Panc1 (cell line): ENCODE measurements at places on chromosomes 16 and 17. TPM values are rescaled to one million over a fixed set of nuclear protein-coding genes. Genes with fewer than 3 reads are reported as not detected.

DNA sequence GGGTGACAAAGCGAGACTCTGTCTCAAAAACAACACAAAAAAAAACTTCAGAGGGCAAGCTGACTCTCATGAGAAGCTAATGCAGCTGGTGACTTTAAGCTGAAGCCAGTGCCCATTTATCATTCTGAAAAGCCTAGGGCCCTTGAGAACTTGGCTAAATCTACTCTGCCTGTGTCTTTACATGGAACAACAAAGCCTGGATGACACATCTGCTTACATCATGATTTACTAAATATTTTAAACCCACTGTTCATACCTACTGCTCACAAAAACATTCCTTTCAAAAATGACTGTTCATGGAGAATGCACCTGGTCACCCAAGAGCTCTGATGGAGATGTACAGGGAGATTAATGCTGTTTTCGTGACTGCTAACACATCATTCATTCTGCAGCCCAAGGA, 6.1 kb upstream of the ALOX12 start:
- H3K4me3 ChIP-seq, result no peak overlapping the region
- no peak for DNase-seq
- H3K36me3 ChIP-seq, result no peaks in the 10 kb centered on the region

GRCh38 chr17:4594931-4595684, 10.8 kb downstream of the SMTNL2 start:
- DNase-seq, result no peak
- H3K27ac ChIP-seq, result no peak overlapping the region
- H3K4me1 ChIP-seq, result no peaks in the 10 kb centered on the region
- H3K36me3 ChIP-seq, result no peaks in the 10 kb centered on the region
- H3K4me3 ChIP-seq, result no peak overlapping the region

- no peak for DNase-seq
- H3K36me3 ChIP-seq, result no peaks in the 10 kb centered on the region
- no peaks in the 10 kb centered on the region for H3K4me1 ChIP-seq
Observed at GRCh38 chr16:84055801-84056634, 13.4 kb upstream of the SLC38A8 start.

DNA sequence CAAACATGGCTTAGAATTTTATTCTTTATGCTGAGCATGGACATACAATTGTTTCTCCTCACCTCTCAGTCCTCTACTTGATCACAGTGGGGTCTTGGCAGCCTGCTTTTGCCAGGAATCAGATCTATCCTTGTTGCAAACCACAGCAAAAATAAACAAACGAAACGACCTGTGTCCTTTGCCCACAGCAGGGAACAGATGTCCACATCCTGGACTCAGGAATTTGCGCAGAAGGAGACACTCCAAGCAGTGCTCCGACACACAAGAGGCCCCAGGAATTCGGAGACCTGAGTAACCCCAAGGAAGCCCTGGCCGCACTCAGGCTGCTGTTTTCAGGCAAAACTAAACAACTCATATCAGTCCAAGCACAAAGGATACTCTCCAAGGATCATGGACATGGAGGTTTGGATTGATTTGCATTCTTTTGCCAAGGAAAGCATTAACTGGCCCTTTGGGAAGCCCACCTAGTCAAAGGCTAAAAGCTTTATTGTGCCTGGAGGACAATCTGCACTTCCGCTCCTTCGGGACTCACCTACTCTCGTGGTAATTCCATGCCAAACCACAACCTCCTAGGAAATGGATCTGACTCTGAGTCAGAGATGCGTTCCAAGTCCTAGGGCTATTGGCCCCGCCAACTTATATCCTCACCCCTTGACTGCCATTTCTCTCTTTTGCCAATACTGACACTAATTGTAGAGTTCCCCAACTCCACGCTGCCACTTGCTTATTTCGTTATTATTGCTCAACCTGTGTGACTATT, 271.1 kb upstream of the CDH11 start:
- H3K4me1 ChIP-seq, result no peaks in the 10 kb centered on the region
- H3K27ac ChIP-seq, result no peak overlapping the region
- no peak for DNase-seq
- H3K4me3 ChIP-seq, result no peak overlapping the region

DNA sequence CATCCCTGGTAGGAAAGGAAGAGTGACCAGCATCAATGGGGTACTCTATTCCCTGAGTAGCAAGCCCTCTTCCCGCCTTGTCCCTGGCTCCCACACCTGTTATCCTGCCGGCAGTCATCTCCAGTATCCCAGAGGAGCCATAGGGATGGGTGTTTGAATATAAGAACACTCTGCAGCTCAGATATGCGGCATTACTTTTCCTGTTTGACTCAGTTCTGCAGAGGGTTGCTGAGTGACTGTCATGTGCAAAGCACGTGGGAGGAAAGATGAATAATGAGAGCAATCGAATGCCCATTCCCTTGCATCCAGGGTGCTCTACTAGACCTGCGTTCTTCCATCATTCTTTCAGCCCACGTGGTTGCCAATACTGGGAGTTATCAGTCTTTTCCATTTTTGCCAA, 115.1 kb downstream of the PRKCB start:
- no peaks in the 10 kb centered on the region for H3K36me3 ChIP-seq
- no peak for DNase-seq
- no peak overlapping the region for H3K27ac ChIP-seq
- no peak overlapping the region for H3K4me3 ChIP-seq
- no peaks in the 10 kb centered on the region for H3K27me3 ChIP-seq

DNA sequence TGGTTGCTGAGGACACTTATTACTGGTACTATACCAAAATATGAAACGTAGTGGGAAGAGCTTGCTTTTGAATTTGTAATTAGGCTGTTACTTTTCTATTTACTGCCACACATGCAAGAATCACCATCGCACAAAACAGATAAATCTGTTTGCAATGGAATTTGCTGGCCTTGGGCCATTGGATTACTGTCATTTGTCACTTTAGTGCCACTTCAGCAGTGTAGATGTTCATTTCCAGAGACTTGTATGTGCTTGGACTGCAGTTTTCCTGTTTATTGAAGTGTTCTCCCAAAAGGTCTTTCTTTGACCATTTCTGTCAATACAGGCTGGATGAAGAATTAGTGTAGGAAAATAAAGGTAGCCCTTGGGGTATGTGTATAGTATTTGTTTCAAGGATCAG, 4.5 kb downstream of the USP10 start:
- H3K36me3 ChIP-seq, result peaks cover 11% of the 10 kb centered on the region
- H3K27ac ChIP-seq, result no peak overlapping the region
- no peak overlapping the region for H3K4me3 ChIP-seq
- DNase-seq, result no peak
- peaks cover 29% of the 10 kb centered on the region for H3K4me1 ChIP-seq
- no peaks in the 10 kb centered on the region for H3K27me3 ChIP-seq

DNA sequence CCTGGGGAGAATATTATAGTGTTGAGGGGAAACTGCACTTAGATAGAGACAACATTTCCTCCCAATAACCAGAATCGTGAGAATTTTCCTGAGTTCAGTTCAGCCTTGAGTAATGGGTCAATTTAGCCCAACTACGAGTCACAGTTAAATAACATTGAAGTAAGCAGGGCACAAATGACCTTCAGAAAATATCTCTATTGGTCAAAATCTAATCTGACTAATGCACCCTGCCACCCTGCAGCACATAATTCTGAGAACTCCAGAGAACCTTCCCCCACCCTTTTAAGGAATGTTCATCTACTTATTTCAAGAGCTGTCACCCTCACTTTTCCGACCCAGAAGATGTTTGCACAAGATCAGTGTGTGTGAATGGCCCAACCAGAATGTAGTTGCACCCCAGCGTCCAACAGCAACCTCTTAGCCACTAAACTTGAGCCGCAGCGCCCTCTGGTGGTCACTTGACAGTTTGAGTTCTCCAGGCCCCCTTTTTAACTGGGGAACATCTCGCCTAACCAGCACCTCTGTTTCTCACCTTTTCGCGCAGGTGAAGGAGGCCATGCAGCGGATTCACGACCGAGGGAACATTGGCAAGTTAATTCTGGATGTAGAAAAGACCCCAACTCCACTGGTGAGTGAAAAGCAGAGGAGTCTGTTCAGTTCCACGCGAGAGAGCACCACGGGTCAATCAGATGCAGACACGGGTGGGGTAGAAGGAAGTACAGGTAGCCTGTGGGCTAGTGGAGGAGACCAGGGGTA, 50.9 kb upstream of the CLEC3A start:
- H3K27me3 ChIP-seq, result no peaks in the 10 kb centered on the region
- H3K36me3 ChIP-seq, result no peaks in the 10 kb centered on the region
- peak; percentile 15 for DNase-seq

- H3K4me3 ChIP-seq, result no peak overlapping the region
- peaks cover 16% of the 10 kb centered on the region for H3K4me1 ChIP-seq
- peaks cover 27% of the 10 kb centered on the region for H3K27me3 ChIP-seq
- H3K36me3 ChIP-seq, result 0 out of 2 replicates have a peak, but pooled peaks cover 4% of the 10 kb centered on the region
- no peak overlapping the region for H3K27ac ChIP-seq
Observed at GRCh38 chr17:74857191-74857590, 2.5 kb downstream of the GRIN2C start.

DNA sequence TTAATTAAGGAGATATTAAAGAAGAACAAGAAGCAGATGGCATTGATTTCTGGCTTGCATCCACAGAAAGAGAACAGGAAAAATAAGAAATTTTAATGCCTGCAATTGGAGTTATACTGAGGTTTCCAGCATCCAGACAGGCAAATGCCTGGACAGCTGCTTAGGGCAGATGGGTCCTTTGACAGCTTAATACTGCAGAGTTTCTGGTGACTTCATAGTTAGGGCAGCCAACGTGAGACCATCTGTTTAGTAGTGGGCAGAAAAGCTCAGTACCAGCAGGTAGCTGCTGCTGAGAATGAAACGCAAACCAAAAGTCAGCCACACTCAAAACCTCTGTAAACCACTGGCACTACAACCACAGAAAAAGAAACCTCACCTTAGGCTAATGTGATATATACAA, 109.8 kb downstream of the CDK5R1 start:
- no peak overlapping the region for H3K4me3 ChIP-seq
- no peaks in the 10 kb centered on the region for H3K36me3 ChIP-seq
- no peak for DNase-seq
- no peaks in the 10 kb centered on the region for H3K27me3 ChIP-seq
- no peaks in the 10 kb centered on the region for H3K4me1 ChIP-seq

- no peaks in the 10 kb centered on the region for H3K4me1 ChIP-seq
- no peak for DNase-seq
- H3K4me3 ChIP-seq, result no peak overlapping the region
- H3K27ac ChIP-seq, result no peak overlapping the region
Observed at GRCh38 chr16:86324320-86324719, 186.0 kb upstream of the FOXF1 start.

GRCh38 chr17:57563958-57564357, 181.1 kb downstream of the CCDC182 start:
- H3K4me3 ChIP-seq, result no peak overlapping the region
- H3K27ac ChIP-seq, result no peak overlapping the region
- H3K27me3 ChIP-seq, result no peaks in the 10 kb centered on the region

GRCh38 chr16:24035127-24035842, 199.5 kb downstream of the PRKCB start:
- no peaks in the 10 kb centered on the region; the same call in 1 of the 2 replicates for H3K4me1 ChIP-seq
- H3K4me3 ChIP-seq, result no peak overlapping the region
- no peak for DNase-seq
- no peaks in the 10 kb centered on the region for H3K36me3 ChIP-seq
- H3K27me3 ChIP-seq, result peaks cover 4% of the 10 kb centered on the region; the same call in 1 of the 2 replicates

GRCh38 chr17:64022611-64023063, 2.2 kb upstream of the ICAM2 start:
- no peak overlapping the region for H3K27ac ChIP-seq
- no peaks in the 10 kb centered on the region for H3K27me3 ChIP-seq
- DNase-seq, result no peak
- no peak overlapping the region for H3K4me3 ChIP-seq
- H3K36me3 ChIP-seq, result no peaks in the 10 kb centered on the region

DNA sequence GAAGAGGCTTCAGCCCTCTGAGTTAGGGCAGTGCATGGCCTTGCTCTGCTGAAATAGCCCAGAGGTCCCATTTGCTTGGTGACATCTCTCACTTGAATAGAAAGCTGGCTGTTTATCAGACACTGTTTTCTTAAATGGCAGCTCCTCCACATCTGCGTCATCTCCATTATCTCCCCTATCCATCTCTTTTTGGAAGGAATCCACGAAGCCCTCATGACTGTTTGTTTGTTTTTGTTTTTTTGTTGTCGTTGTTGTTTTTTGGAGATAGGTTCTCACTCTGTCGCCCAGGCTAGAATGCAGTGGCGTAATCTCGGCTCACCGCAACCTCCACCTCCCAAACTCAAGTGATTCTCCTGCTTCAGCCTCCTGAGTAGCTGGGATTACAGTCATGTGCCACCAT, 16.6 kb downstream of the NAA60 start:
- H3K36me3 ChIP-seq, result peaks cover 2% of the 10 kb centered on the region; the same call in 1 of the 2 replicates
- H3K27me3 ChIP-seq, result no peaks in the 10 kb centered on the region
- DNase-seq, result no peak
- H3K4me3 ChIP-seq, result peak overlapping the region; percentile 0; the same call in 1 of the 2 replicates
- H3K27ac ChIP-seq, result no peak overlapping the region

DNA sequence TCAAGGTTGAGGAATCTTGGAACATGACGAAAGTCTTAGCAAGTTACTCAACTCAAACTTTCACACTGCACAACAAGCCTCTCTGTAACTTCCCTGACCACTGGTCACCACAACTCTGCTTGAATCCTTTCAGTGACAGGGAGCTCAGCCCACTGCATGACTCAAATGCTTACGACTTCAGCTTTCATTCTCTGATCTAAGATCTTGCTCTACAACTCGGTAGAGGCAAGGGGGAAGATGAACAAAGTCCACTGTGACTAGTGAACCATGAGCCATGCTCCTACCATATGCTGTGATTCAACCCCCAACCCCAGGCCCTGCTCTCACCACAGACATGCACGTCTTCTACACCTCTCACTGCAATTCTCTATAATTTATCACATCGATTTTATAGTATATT, 160.9 kb downstream of the SLC39A11 start:
- H3K4me3 ChIP-seq, result no peak overlapping the region
- no peak for DNase-seq
- H3K27me3 ChIP-seq, result no peaks in the 10 kb centered on the region
- no peaks in the 10 kb centered on the region for H3K4me1 ChIP-seq
- no peak overlapping the region for H3K27ac ChIP-seq

DNA sequence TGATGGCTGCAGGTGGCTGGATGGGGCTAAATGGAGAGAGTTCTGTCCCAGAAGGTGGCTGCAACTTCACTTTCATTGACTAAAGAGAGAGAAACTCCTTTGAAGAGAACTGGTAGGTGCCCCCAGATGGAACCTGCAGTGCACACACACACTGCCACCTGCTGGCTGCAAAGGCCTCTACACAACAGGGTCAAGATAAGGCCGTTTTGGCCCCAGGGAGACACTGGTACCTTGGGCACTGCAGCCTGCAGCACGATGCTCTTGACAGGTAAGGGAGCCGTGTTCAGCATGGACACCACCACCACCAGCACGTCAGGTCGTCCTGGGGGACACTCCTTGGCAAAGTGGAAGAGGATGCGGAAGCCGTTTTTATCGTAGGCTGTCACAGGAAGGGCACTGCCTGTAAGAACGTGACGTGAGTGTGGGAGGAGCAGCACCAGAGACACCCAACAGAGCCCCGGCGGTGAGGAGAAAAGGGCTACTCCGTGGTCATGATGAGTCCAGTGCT, 22.7 kb downstream of the GGA3 start:
- H3K4me3 ChIP-seq, result no peak overlapping the region
- no peaks in the 10 kb centered on the region for H3K27me3 ChIP-seq
- DNase-seq, result peak; percentile 33
- H3K36me3 ChIP-seq, result peaks cover 20% of the 10 kb centered on the region
- H3K4me1 ChIP-seq, result 0 out of 2 replicates have a peak, but pooled peaks cover 3% of the 10 kb centered on the region
- H3K27ac ChIP-seq, result no peak overlapping the region

TMEM238L gene
- not detected for total RNA-seq

NPIPA5 gene
- total RNA-seq, result 0.26 TPM

BIRC5 gene
- total RNA-seq, result 119 TPM

TBC1D28 gene
- not detected for total RNA-seq

EZH1 gene
- total RNA-seq, result 17.7 TPM

CACNG5 gene
- 0.21 TPM for total RNA-seq

PPM1E gene
- 2.9 TPM for total RNA-seq

TMC5 gene
- 1.4 TPM for total RNA-seq

CRYBA1 gene
- not detected for total RNA-seq

GTF3C1 gene
- 121 TPM for total RNA-seq

ARHGAP44 gene
- 0.80 TPM for total RNA-seq

TBX21 gene
- total RNA-seq, result 0.10 TPM

GFAP gene
- total RNA-seq, result not detected

TLCD2 gene
- 7.0 TPM for total RNA-seq

NOS2 gene
- total RNA-seq, result 0.08 TPM
